Stimulated activated naive CD4-positive, alpha-beta T cell (primary cell): ENCODE measurements at places on chromosomes 12 and 14.

GRCh38 chr14:74202113-74202512 is 37.1 kb upstream of the VSX2 start:
- no peak for DNase-seq

GRCh38 chr14:90256354-90257131 is at the start of gene PSMC1:
Gene PSMC1, plus strand, starts transcription at chr14:90256553. Its CDS starts 45 bp downstream, at chr14:90256598.
- peak; percentile 77 for DNase-seq

DNA sequence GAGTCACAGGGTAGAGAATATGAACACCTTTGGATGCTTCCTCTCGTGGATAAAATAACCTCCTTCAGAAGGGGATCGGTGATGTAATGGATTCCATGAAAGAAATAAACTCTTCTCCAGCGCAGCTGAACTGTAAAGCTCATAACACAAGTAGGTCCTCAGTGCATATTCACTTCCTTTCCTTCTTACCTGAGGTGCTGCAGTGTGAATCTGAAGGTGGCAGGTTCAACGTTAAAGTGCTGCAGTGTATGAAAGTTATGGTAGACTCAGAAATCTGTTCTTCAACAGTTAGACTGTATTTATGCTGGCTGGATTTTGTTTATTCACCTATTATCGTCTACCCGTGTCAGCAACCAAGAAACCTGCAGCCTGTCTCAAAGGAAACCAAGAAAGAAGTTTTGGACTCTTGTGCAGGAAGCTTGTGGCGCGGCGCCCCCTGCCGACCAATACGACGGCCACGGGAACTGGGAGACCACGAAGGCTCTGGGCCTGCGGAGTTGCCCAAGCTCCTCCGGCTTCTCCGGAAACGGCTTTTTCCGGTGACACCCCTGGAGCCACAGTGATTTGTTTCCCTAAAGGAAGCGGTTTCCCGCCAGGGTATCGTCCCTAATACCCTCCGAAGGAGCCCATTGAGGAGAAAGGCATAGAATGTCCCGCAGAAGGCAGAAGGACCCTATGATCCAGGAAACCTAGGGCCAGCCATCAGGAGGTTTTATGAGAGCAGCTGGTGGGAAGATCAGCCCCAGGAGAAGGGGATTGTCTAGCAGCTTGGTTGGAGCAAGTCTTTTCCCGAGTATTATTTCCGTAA is 17.6 kb upstream of the RNASE3 start:
- DNase-seq, result peak; percentile 60

DNA sequence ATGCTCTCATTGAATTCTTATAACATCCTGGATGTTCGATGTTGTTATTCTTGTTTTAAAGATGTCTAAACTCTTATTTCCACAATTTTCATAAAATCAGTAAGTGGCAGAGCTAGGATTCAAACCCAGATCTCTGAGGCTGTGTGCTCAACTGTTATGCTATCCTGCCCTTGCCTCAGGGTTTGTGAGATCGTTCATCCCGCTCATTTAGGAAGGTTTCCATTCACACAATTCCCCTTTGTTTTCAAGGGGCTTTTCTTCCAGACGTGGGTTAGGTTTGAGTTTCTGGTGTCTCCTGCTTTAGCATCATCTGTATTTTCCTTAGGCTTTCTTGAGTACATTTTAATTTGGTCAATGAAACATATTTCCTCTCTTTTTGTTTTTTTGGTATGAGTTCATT is 69.3 kb downstream of the APAF1 start:
- DNase-seq, result no peak

GRCh38 chr14:79564371-79564770 is 646.9 kb downstream of the DIO2 start:
- DNase-seq, result no peak

GRCh38 chr14:60250257-60251035 is 1.4 kb downstream of the PPM1A start:
- no peak for DNase-seq

- DNase-seq, result no peak
Measured at GRCh38 chr12:129371268-129371667, 518.0 kb downstream of the GLT1D1 start.

- DNase-seq, result no peak
Measured at GRCh38 chr12:133023566-133023965, 13.7 kb upstream of the ZNF84 start.

DNA sequence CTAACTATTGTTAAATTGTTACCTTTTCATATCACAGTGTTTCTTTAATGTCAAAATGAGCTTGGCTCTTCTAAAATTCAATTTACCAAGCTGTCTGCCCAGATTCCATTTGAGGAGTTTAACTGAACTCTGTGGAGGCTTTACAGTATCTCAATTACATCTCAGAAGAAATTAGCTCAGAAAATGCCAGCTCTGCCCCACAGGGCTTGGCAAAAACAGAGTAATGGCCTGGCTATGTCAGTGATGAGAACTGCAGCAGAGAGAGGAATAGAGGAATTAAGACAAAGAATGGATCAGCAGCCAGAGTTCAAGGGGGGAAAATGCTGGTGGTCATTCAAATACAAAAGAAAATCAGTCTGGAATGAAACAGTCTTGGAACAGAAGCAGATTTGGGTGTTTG is 15.8 kb upstream of the TMTC1 start:
- DNase-seq, result no peak

GRCh38 chr14:98754343-98755020 is 517.5 kb downstream of the BCL11B start:
- DNase-seq, result no peak

- no peak for DNase-seq
Measured at GRCh38 chr14:70753518-70753953, 55.8 kb downstream of the MAP3K9 start.

DNA sequence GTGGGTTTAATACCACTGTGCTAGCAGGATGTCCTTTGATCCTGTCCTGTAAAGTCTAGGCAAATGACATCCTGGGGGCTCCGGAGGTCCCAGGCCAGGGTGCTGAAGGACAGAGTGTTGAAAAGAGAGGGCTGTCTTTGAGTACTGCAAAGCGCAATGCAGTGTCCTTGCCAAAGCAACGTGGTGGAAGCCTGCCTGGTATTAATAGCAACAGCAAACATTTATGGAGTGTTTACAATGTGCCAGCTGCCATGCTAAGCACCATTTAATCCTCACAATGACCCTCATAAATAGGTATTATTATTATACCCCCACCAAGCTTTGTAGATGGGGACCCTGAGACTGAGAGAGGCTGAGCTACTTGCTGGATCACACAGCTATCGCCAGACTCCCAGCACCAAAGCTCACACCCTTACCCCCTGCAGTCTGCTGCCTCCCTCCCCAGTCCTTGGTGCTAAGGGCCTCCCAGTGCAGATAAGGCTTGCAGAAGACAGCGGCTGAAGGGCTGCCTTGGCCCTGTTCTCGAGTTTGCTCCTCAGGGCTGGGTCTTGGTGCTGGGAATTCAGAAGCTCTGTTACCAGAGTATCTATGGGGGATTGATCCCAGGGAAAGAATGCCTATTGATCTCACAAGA is 427.7 kb downstream of the FUT8 start:
- DNase-seq, result no peak

- DNase-seq, result no peak
Measured at GRCh38 chr12:80747800-80748199, 31.1 kb downstream of the MYF5 start.

DNA sequence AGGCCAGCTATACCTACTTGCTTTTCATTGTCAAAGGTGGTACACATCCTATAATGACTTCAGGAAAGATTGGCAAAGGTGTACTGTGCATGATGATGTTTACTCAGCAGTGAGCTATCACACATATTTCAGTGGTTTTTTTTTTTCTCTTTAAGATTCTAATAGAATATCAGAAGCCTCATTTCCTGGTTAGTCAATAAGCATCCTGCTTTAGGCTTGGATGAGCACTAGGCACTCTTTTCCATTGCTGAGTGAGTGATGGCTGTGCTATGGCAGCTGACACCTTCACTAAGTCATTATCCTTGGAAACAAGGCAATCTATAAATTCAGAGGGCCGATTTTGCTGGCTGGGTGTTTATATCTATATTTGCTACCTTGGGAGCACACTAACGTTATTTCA is 161.1 kb upstream of the RASSF8 start:
- no peak for DNase-seq

GRCh38 chr12:46468160-46468559 is 95.6 kb upstream of the SLC38A2 start:
- DNase-seq, result no peak
